Stimulated activated CD4-positive, alpha-beta T cell treated with anti-CD3 and anti-CD28 coated beads, TNF-alpha, amount 100 ng/mL, for 4 hours (primary cell): ENCODE measurements at places on chromosomes 12 and 14.

GRCh38 chr12:57129321-57129842 lies 1.1 kb downstream of the LRP1 start:
- no peak for DNase-seq

- no peak for DNase-seq
These were observed 208.3 kb downstream of the EXOC5 start for GRCh38 chr14:57060276-57060955.

DNA sequence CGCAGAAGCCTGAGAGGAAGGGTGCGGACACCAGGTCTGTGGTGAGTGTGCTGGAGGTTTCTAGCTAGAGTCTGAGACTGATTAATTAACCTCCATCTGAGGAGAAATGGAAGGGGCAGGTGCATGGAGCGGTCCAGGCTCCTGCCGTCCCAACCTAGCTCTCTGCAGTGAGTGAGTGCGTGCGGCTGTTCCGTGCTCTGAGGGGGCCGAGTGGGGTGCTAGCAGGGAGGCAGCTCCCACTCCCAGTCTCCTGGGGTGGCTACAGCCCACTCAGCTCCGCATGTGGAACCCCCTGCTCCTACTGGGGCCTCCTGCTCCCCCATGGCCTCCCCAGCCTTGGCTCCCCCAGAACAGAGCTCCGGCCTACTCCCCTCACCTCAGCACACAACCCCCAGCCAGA lies 2.9 kb downstream of the LRTM2 start:
- DNase-seq, result no peak

GRCh38 chr14:54920052-54920451 lies 17.4 kb upstream of the GCH1 start:
- no peak for DNase-seq

DNA sequence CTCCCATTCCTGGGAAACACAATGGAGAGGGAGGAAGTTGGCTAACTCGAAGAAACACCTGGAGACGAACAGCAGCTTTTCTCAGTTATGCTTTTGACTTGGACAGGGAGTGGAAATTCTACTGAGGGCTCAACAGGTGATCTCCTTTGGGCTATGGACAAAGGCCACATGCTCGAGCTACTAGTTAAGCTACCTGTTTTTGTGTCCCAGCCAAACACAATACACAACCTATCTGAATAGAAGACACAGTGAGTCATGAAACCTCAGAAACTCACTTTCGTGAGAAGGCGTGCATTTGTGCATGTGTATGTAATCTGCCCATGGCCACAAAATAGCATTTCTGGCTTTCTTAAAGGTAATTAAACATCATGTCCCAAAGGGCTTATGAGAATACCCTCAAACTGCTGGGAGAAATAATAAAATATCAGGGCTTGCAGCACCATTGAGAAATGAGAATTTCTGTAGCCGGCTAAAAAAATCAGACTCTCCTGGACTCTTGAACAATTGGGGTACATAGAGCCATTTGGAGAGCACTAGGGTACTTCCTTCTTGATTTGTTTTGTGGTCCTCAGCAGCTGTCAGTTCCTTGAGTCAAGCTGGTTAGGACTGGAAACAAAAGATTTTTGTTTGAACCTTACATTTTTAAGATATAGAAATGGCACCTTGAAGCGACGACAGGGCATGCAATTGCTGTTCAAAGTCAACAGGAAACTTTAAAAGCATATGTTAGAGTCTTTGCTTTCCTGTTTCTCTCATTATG lies 85.5 kb upstream of the PTHLH start:
- DNase-seq, result no peak

- no peak for DNase-seq
These were observed 191.6 kb upstream of the SLC16A7 start for GRCh38 chr12:59404109-59404650.

DNA sequence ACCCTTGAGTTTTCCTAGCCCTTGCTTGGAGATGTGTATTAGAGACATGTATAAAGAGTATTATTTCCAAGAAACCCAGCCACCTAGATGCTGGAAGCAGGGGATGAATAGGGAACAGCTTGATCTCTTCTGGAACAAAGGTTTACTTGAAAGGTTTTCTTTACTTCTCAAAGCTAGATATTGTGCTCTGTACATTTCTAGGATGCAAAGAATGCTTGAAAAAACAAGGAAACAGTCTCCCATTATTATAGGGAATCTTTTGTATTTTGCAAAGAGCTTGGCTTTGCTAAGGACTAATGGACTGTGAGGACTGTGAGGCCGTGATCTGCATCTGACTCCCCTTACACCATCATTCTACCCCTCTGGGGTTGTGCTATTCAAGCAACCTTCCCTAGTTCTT lies 77.9 kb downstream of the PRICKLE1 start:
- no peak for DNase-seq

DNA sequence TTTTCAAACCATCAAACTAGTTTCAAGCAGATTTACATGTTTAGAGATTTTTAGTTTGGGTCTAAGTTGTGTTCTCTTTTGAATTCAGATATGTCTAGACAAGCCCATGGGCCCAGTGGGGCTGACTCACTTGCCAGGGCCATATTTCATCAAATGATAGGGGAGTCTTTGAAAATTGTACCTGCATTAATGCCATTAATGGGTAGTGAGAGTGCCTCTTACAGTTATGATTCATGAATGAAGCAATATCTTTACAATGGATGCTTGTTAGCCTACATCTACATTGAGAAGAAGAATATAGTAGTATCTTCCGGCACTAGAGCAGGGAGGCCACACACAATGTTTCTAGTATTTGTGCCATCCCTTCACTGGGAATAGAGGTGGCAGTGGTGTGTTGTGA lies 174.2 kb upstream of the E2F7 start:
- no peak for DNase-seq

DNA sequence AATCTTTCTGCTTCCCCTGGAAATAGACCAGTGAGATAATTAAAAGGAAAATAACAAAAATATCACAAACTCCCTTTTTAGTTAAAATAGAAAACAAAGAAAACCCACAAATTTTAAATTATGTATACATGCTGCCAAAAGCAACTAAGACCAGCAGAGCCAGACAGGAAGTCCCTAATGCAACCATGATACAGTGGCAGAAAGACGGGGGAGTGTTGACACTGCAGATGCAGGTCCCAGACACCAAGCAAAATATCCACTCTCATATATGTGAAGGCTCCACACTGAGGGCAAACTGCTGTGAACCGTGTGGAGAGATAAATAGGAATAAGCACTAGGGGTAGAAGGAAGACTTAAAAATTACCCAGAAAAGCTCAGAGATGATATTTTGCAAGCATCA lies 401.0 kb downstream of the BTG1 start:
- DNase-seq, result no peak

GRCh38 chr12:5798242-5799015 lies 146.6 kb downstream of the ANO2 start:
- DNase-seq, result no peak

GRCh38 chr12:3871356-3871755 lies 1.8 kb downstream of the PARP11 start:
- DNase-seq, result no peak

DNA sequence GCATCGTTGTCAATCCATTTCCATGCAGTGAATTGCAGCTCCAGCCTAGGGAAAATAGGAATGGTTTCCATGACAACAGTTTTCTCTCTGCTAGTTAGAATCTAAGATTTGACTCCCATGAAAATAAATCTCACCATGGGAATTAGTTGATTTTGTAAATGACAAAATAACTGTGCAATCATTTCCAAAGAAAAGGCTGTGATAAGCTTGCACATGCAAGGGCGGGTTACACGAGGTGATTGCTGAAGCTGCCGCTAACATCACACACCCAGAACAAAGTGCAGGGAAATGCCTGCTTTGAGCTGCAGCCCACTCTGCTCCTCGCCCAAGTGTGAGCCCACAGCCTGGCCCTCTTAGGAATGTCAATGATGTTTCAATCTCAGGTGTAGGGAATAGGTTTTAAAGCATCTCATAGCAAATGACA lies 53.8 kb downstream of the TRIM9 start:
- DNase-seq, result no peak
